NCI-H510A (cell line): ENCODE measurements at places on chromosomes 5 and 9.

DNA sequence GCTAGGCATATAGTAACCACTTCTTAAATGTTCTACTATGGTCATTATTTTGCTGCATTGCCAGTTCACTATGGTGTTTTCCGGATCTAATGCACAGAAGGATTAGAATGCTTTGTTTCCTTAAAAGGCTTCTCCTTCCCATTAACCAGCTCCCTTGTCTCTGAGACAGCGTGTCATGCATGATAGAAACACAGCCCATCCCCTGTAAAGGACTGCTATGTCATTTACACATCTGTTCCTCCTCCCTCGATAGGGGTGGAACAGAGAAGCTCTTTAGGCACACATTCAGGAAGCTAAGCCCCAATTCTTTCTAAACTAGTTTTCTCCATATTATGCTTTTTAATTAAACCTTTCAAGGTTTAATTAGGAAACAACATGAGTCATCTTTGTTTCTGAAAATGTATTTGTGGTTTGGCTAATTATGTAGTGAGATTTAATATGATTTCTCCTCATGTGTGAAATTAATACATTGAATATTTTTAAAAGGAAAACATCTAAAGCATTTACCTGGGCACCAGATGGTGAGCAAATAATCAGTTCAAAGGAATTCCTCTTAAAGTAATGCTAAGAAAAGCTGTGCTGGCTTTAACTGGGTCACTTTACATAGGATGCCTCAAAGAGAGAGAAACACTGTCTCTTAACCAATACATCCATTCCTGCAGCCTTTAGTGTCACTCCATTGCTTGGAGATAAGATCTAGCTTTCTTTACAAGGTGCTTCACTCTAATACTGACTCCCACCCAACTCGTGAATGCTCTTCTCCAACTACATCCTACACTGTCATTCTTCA, 133.3 kb upstream of the PPP1R2B start:
- DNase-seq = no peak

- no peak for DNase-seq
Measured at GRCh38 chr9:93465855-93466254, 12.5 kb upstream of the FAM120AOS start.

GRCh38 chr9:135830496-135830895, 76.8 kb downstream of the CAMSAP1 start:
- no peak for DNase-seq

DNA sequence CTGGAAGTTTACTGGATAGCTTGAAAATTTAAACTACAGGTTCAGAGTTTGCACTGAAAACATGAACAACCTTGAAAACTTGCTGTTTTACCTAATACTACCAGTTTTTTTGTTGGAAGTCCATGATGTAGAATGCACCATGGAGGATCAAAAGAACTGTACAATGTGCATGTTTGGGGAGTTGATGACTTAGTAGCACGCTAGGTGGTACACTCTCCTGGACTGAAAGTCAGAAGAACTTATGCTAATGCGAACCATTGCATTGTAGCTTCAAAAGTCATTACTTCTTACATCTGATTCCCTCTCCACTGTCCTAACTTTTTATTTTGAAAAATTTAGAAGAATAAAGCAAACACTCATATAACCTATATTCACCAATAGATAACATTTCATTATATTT, 211.0 kb downstream of the OSTF1 start:
- no peak for DNase-seq

GRCh38 chr5:68644971-68645370, 429.4 kb downstream of the PIK3R1 start:
- no peak for DNase-seq

GRCh38 chr9:20507431-20507830, 114.9 kb downstream of the MLLT3 start:
- no peak for DNase-seq
